ENCODE measurements at places on chromosomes 7 and 10.

DNA sequence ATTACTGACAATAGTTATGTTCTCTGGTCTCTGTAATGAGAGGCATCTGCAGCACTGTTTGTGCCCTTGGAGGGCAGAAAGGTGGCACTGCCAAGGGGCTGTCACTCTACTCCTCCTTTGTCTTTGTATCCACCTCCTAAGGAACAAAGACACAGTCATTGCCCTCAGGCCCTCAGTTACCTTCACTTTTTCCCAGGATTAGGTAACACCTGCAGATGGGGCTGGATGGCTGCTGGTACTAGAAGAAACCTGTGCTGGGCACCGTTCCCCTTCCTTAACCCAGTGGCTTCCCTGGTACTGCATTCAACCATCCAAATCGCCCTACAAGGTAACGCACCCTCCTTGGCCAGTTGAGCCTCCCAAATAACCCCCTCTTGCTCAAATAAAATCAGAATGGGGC lies 246.9 kb upstream of the NEBL start:
- no peak for DNase-seq

DNA sequence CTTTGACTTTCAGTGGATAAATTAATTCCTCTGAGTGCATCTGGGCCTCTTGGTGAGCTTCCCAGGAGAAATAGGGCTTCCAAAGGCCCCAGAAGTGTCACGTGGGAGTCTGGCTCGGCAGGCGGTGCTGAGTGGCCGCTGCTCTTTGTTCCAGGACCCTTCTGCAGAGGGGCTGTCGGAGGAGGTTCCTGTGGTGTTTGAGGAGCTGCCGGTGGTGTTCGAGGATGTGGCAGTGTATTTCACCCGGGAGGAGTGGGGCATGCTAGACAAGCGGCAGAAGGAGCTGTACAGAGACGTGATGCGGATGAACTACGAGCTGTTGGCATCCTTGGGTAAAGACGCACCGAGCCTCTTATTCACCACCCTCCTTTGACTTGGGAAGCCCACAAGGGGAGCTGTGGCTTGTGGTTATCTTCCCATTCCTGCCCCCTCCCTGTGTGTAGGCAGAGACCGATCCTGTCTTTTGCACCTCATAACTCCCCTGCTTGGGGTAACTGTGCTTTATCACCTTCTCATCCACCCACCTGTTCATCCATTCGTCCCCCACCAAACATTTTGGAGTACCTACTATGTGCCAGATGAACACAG lies 11.9 kb downstream of the ZNF862 start:
- no peak for DNase-seq

- DNase-seq: no peak
Observed at GRCh38 chr10:45006276-45007030, 5.7 kb downstream of the ZNF22 start.

DNA sequence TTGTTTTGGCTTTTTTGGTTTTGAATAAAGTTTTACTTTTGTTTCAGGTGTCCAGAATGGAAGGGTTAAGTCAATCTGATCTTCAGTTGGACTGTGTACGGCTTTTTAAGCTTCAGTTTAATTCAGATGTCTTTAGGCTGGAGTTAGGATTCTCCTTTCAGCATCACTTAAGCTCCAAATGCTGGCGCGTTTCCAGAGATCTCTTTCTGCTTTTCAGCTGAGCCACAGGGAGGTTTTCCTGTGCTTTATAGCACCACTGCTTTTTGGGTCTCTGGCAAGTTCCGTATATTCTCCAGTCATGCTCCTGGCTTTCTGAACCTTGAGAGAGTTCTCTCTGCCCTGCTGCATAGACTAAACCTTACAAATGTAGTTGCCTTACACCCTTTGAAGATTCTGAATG lies 60.0 kb downstream of the VTI1A start:
- DNase-seq: no peak

DNA sequence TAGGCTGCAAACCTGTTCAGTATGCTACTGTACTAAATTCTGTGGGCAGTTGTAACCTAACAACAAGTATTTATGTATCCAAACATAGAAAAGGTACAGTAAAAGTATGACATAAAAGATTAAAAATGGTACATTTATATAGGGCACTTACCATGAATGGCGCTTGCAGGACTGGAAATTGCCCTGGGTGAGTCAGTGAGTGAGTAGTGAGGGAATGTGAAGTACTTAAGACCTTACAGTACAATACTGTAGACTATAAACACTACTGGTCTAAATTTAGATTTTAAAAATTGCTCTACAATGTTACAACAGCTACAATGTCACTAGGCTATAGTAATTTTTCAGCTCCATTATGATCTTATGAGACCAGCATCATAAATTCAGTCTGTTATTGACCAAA lies 146.0 kb upstream of the GNAI1 start:
- DNase-seq: no peak

GRCh38 chr10:98509745-98510144 lies 63.0 kb upstream of the HPS1 start:
- no peak for DNase-seq

- DNase-seq: no peak
Observed at GRCh38 chr7:128454808-128455542, 703 bp upstream of the HILPDA start.

DNA sequence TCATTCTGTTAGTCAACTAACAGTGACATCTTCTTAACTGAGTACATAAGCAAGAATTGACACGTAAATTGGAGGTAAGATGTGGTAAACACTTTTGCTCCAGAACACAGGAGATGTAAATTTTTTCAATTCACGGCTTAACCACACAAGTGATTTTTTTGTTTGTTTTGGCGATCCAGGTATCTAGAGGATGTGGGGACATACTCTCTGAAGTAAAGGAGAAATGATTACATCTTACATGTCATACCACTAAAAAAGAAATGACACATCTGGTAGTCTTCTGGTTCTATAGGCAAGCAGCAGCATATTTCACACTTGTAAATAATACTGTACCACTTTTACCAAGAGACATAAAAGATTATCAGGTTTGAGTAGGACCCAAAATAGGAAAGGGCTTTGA lies 200.3 kb upstream of the ZWINT start:
- no peak for DNase-seq

DNA sequence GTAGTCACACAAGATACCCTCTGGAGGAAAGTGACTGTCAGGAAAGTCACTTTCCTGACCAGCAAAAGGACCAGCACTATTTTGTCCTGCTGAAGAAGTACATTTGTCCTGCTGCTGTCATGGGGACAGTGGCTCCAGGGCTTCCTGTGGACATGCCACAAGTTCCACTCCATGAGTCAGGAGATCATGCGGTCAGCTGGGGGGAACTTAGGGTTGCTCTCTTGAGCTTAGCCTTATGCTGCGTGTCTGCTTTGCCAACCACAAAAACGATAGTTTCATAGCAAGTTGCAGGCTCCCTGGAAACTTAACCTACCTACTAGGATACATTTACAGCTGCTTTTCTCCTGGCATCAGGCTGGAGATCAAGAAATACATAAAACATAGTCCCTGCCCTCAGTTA lies 19.8 kb upstream of the ALOX5 start:
- peak; percentile 45 for DNase-seq

GRCh38 chr7:2172311-2173188 lies 60.2 kb downstream of the MAD1L1 start:
- peak; percentile 54 for DNase-seq

DNA sequence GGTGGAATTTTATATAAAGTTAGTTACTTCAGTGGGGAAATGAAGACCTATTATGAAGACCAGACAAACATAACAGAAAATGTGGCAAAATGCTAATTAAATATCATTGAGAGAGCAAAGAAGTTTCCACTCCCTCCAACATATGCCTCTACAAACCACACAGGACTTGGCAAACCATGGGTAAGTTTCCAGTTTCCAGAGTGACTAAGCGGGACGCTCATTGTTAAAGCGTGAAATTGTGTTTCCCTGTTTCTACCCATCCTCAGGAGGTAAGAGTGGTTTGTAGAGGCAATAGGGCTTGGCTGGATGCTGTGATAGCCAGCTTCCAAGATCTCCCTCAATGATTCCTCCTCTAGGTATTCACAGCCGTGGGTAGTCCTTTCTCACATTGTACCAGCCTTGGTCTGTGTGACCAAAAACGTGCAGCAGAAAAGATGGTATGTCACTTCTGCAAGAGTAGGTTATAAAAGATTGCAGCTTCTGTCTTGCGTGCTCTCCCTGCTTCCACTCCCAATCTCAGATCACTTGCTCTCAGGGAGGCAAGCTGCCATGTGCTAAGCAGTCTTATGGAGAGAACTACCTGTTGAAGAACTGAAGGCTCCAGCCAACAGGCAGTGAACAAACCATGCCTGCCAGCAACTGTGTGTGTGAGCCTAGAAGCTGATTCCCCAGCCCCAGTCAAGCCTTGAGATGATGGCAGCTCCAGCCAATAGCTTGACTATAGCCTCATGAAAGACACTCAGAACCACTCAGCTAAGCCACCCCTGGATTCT lies 35.7 kb downstream of the CBX3 start:
- DNase-seq: no peak

GRCh38 chr10:69418052-69418752 lies 1.5 kb upstream of the TACR2 start:
- DNase-seq: no peak

DNA sequence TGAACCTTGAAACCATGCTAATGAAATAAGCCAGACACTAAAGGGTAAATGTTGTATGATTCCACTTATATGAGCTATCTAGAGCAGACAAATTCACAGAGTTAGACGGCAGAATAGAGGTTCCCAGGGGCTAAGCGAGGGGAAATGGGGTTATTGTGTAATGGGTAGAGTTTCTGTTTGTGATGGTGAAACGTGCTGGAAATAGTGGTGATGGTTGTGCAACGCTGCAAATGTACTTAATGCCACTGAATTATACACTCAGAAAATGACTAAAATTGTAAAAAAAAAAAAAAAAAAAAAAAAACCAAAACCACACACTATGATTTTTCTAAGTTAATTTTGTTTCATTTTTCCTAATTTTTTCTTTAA lies 30.0 kb downstream of the SFXN4 start:
- DNase-seq: no peak

DNA sequence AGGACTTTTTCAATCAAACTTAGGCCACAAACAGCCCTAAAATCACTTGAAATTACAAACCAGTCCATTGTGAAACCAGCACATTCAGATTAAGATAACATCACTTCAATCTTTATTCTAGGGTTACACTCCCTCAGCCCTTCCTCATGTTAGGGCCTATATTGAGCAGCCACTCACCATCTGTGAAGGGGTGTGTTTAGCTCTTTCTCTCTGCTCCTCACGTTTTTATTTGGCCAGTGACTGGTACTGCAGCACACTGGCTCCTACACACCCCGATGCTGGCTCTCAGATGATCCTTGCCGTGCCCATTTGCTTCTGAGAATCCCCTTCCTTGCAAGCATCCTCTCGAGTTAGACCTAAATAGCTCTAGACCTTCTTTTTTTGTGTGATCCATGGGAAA lies 604.5 kb downstream of the INHBA start:
- no peak for DNase-seq

- DNase-seq: no peak
Observed at GRCh38 chr10:100146875-100147650, 38.8 kb downstream of the ERLIN1 start.

DNA sequence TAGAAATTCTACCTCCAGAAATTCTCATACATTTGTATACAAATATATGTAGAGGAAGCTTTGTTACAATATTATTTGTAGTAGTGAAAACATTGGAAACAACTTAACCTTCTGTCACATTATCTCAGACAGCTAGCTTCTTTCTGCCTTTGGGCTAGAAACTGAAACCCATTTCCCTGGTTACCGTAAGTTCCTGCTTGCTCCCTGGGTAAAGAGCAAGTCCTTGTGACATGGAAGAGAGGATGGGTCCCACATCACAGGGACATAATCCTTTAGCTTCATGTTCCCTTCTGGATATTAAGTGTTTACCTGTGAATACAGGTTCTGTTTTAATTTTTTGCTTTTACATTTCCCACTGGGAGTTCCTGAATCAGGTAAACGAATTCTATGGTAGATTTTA lies 41.8 kb downstream of the KLHDC10 start:
- no peak for DNase-seq

GRCh38 chr10:71473671-71474599 lies 77.2 kb downstream of the CDH23 start:
- peak; percentile 78 for DNase-seq

GRCh38 chr10:132100556-132101349 lies 35.0 kb downstream of the JAKMIP3 start:
- peak; percentile 8 for DNase-seq

GRCh38 chr7:3649250-3649649 lies 348.2 kb downstream of the SDK1 start:
- no peak for DNase-seq

DNA sequence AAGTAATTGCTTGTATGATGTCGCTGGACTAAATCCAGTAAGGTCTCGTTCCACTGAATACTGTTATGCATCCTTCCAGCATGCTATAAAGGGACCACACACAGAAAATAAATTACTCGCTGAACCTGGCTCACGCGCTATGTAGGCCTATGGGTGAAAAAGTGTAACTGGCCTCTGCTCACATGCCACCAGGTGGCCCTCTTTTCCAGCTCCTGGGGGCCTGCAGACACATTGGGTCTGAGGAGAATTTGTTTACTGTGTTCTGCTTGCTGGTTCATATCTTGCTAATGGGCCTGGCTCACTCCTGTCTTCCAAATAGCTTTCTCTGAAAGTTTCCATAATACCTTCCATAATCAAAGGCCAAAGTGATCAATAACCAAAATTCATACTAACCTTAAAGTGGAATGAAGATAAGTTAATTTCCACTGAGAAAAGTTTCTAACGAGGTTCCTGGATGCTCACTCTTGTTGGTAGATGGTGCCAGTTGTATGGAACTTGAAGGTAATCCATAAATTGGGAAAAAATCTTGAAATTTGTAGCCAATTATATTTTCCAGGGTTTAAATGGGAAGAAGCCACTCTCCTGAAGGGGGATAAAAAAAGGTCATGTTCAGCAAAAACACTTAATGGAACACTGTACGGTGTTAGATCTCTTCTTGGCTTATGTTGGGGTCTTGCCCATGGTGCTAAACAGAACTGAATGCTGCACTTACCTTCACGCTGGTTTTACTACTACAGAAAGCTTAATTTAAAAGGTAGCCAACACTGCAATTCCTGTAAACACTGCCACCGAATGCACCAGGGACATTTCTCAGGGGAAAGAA lies 27.0 kb upstream of the ZPBP start:
- DNase-seq: no peak

DNA sequence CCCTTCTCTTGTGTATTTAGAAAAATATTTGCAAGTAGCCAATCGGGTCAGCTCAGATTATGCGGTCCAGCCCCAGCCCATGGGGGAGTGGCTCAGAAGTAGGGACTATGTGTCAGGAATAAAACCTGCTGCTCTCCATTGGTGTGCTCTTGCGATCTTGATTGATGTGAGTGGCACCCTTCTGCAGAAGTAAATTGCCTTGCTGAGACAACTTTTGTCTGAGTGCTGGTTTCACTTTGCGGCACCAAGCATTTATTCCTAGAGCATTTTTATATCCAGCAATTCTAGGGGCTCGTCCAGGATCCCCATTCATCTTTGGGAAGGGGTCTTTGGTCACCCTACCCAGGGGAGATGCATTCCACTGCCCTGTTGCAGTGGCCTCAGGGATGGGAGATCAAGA lies 26.1 kb upstream of the FAM221A start:
- no peak for DNase-seq
